A673 (cell line): ENCODE measurements at places on chromosomes 2 and 18.

- no peak for DNase-seq
Measured at GRCh38 chr18:35549564-35549963, 32.0 kb upstream of the GALNT1 start.

DNA sequence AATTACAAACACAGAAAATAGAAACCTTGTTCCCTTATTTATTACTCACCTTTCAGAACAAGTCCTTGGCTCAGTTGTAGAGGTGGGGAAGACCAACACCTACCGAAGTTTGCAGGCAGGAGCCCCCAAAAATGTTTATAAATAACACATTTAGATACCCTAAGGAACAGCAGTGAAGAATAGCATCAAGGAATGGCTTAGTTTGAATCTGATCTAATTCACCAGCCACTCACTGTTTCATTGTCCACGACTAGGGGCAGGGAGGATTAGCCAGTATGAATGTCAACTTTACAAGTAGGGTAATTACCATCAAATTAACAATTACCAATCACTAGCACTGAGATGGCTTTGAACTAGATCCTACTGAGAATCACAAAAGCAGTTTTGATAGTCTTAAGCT, 65.4 kb downstream of the PRPF40A start:
- DNase-seq, result no peak

- DNase-seq, result no peak
Measured at GRCh38 chr2:197251576-197251975, 59.0 kb downstream of the ANKRD44 start.

- DNase-seq, result no peak
Measured at GRCh38 chr18:11828786-11829432, 22.3 kb upstream of the CHMP1B start.

DNA sequence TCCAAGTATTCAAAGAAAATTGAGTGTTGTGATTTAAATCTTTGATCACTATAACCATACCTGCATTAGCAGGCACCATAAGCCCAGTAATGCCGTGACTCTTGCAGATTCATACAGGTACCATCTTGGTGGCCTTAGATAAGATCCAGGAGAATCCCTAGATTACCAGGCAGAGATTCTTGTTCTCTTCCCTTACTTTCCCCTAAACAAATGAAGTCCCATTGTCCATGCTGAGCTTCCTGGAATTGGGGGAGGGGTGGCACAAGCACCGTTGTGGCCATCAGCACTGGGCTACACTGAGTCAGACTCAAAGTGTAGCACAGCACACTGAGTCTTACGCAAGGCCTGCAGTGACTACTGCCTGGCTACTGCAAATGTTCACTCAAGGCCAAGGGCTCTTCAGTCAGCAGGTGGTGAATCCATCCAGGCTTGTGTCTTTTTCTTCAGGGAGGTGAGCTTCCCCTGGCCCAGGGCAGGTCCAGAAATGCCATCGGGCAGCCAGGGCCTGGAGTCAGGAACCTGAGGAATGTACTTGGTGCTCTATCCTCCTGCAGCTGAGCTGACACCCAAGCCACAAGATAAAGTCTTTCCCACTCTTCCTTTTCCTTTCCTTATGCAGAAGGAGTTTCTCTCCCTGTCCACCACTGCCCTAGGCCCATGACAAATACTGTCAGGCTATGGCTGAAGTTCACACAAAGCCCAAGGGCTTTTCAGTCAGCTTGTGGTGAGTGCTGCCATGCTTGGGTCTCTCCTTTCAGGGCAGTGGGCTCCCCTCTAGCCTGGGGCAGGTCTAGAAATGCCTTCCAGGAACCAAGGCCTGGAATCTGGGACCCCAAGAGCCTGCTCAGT, 52.6 kb downstream of the CD28 start:
- DNase-seq, result no peak

DNA sequence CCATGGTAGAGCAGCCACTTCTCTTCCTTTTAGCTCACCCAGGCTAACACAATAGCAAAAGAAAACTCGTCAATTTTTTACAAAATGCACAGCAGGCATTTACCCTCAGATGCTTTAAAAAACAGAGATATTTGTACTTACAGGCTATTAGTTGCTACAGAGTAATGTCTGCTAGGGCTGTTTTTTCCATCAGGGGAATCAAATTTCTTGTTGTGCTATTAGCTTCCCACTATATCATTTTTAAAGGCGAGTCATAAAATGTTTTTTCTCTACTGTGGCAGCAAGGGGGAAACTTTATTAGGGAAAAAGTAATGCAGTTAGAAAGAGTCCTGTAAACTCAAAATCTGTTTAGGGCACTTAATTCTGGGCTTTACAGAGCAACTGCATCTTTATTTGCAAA, 277.9 kb upstream of the THSD7B start:
- no peak for DNase-seq

- no peak for DNase-seq
Measured at GRCh38 chr2:150122871-150123613, 364.4 kb downstream of the RND3 start.

- DNase-seq, result no peak
Measured at GRCh38 chr2:28438532-28439063, 45.9 kb downstream of the FOSL2 start.

DNA sequence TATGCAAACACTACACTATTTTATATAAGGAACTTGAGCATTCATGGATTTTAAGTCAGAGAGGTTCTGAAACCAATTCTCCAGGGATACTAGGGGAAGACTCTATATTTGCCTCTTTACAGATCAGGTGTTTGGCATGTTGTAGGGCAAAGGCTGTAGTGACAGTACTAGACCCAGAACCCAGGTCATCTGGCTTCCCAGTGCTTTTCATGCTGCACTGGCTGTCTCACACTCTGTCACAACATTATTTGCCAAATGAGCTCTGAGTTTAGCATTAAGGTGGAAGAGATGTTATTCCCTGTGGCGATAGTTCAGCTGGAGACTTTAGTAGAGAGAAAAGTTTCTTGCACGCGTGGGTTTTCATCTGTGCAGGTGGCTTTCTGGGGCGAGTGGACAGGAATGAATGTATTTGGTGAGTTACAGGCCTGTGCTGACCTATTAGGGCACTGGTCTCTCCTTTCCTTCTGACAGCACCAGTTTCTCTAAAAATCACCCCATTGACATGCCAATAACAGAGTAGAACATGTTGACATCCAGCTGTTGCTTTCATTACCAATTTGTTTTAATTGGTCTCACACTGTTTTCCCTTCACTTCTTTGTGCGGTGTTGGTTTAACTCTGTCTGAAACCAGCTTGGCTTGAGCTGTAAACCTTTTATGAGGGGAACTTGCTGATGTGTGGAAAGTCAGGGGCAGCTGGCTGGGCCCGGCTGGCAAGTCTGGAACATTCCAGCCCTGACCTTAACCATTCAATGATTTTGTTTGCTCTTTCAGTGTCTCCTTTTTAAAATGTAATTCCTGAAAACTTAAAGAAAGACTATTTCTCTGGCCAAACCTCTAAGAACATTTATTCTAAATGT, 643.0 kb upstream of the FAM98A start:
- peak; percentile 4 for DNase-seq

DNA sequence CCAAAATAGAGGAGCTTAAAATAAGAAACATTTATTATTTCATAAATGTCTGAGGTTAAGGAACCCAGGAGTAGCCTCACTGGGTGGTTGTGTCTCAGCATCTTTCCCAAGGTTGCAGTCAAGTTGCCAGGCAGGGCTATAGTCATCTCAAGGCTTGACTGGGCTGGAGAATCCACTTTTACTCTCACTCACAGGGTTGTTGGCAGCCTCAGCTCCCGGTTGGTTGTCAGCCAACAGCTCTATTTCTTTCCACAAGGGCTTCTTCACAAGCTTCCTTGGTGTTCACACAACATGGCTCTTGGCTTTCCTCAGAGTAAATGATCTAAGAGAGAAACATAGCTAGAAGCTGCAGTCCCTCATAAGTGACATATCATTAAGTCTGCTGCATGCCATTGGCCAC, 55.6 kb upstream of the TEX51 start:
- DNase-seq, result no peak

DNA sequence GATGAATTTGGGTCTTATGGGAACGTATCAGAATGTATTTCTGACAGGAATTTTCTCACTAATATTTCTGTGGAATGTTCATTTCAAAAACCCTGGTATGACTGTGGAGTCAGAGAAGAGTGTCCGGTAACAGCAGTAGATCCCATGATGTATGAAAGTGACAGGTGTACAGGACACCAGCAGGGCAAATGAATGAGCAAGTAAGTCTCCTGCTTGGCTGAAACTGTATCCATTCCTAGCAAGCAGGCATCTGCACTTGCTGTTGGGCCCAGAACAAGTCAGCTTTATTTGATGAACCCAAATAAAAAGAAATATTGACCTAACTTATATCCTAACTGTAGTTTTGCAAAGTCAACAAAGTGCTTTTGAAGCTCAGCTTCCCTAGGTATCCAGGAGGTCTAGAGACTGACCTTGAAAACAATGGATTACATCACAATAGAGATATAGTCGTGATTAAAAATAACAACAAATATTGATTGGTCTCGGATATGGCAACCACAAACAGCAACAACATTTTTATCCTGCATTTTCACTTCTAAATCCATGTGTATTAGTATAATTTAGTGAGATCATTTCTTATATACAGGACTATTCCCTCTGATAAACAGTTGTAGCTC, 37.6 kb downstream of the NXPH2 start:
- DNase-seq, result no peak

GRCh38 chr2:196993617-196994016, 67.1 kb upstream of the PGAP1 start:
- no peak for DNase-seq

GRCh38 chr18:24656551-24657443, 196.4 kb downstream of the HRH4 start:
- DNase-seq, result no peak

- no peak for DNase-seq
Measured at GRCh38 chr2:183255411-183255810, 131.2 kb downstream of the NUP35 start.

- no peak for DNase-seq
Measured at GRCh38 chr2:6692819-6693218, 172.9 kb downstream of the CMPK2 start.

GRCh38 chr2:223418131-223418530, 184.0 kb downstream of the SCG2 start:
- peak; percentile 86 for DNase-seq

GRCh38 chr2:241843321-241844065, 15.2 kb downstream of the PDCD1 start:
- no peak for DNase-seq

GRCh38 chr2:70958759-70959158, 19.7 kb upstream of the ANKRD53 start:
- DNase-seq, result no peak

DNA sequence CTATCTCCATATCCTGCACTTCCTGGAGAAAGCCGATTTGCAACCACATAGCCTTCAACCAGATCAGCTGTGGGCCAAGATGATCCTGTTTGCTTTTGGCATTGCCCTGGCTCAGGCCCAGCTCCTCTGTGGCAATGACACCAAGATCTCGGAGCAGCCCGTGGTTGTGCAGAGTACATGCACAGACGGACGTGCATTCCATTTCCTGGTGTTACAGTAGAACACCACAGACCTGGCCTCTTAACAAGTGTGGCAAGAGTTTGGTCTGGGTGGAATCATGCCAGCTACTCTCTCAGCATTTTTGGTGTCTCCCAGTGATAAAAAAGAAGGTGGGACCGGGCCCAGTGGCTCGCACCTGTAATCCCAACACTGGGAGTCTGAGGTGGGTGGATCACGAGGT, 20.0 kb downstream of the MALT1 start:
- DNase-seq, result no peak

GRCh38 chr2:7829241-7829640, 852.6 kb upstream of the ID2 start:
- no peak for DNase-seq

DNA sequence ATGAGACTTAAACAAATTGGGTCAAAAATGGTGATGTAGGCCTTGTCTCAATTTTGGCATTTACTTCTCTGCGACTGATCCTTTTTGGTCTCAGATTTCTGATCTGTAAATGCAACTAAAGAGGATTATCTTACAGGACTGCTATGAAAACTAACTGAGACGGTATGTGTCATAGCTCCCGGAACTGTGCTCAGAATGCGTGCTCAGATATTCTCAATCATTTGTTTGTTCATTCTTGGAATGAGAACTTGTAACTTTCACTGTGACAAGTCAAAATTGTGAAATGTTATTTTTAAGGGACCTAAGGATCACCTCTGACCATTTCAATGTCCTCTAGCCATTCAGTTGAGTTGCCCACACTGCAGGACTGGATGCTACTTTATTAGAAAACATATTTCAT, 498.2 kb upstream of the PIK3C3 start:
- DNase-seq, result no peak

- DNase-seq, result peak; percentile 98
Measured at GRCh38 chr2:241412144-241412543, 56.1 kb downstream of the FARP2 start.
